ENCODE measurements at places on chromosomes 2 and 18. TPM values are rescaled to one million over a fixed set of nuclear protein-coding genes. Genes with fewer than 3 reads are reported as not detected.

DNA sequence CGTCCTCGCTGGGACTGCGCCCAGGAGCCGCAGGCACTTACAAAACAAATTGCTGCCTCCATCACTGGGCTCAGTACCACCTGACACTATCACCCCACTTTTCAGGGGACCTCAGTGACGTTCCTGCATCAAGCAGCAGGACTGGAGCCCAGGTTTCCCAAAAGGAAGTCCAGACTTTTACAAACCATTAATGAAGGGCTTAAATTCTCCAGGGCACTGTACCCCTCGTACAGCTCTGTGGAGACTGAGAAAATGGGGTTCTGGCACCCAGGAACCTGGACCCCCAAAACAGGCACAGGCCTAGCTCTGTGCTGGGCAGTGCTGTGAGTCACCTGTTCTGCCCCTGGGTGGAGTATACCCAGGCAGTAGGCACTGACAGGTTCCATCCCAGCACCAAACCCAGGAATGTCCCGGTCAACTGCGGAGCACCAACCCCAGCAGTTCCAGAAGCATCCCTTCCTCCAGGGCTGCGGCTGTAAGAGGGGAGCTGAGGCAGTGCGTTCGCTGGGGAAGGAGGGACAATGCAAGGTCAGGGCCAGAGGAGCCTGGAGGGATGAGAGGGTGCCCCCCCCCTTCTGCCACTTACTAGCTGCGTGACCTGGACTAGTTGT is 24.6 kb upstream of the NOTO start:
- no peak for DNase-seq
- no peaks in the 10 kb centered on the region for H3K36me3 ChIP-seq
- H3K4me3 ChIP-seq: peak overlapping the region; percentile 58
- no peak overlapping the region for H3K27ac ChIP-seq

RGPD5 gene
- 37.1 TPM for total RNA-seq

- no peak overlapping the region for H3K4me3 ChIP-seq
- H3K27ac ChIP-seq: no peak overlapping the region
- no peak for DNase-seq
- no peaks in the 10 kb centered on the region for H3K4me1 ChIP-seq
Observed at GRCh38 chr18:77140439-77141109, 8.0 kb upstream of the MBP start.

GRCh38 chr2:30398084-30398873 is 48.8 kb upstream of the LCLAT1 start:
- DNase-seq: no peak
- no peaks in the 10 kb centered on the region for H3K4me1 ChIP-seq
- H3K4me3 ChIP-seq: no peak overlapping the region
- H3K27ac ChIP-seq: no peak overlapping the region

DNA sequence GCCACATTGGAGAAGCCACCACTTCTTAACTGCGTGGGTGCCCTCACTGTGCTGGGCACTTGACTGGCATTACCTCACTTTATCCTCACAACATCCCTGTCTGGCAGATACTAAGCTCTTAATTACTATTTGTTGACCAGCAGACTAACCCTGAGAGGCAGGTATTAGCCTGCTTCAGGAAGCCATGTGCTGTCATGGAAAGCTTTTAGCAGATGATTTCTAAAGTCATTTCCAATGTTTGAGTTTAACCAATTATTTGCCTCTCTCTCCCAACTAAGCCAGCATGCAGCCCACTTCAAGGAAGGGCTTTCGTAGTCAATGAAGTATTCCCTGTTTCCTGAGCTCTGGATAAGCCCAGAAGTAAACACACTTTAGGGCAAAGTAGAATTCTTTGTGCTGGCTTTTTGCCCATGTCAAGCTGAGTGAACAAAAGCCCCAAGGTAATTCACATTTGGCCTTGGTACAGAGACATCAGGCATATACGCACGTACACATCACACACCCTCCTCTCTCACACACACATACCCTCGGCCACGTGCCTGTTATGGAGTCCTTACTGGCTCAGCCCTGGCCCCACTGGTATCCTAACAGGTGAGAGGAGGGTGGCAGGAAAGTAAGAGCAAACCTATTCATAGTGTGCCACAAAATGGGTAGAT is 108.6 kb downstream of the C1D start:
- no peaks in the 10 kb centered on the region for H3K4me1 ChIP-seq
- DNase-seq: no peak
- no peaks in the 10 kb centered on the region for H3K36me3 ChIP-seq
- H3K27me3 ChIP-seq: no peaks in the 10 kb centered on the region
- no peak overlapping the region for H3K27ac ChIP-seq

CCDC102B gene
- 0.91 TPM for total RNA-seq

DNA sequence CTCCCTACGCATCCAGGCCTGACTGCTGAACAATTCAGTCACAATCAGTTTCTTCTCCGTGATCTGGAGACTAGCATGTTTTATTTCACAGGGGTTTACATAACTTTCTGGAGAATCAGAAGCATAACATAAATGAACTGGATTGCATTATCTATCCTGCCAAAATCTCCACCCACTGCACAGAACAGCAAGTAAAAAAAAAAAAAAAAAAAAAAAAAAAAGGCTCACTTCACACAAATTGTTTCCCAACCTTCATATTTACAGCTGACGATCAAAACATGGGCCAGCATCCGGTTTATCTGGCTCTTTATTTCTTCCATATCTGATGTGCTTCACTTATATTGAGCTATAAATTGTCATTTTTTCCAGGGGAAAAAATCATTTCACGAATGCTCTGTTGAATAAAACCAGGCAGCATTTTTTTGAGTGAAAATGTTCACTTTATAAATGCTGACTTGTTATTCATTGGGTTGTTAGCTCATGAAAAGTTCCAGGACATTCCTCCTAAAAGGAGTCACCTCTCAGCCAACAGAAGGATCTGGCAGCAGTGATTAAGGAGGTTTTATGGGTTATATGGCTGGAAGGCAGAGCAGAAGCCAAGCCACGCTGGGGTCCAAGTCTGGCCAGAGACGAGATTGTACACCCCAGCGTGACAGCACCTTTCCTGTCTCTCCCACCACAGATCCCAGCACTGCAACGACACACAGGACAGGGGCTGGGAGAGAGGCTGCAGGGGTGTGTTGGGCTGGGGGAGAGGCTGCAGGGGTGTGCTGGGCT is 51.2 kb upstream of the GLI2 start:
- H3K36me3 ChIP-seq: no peaks in the 10 kb centered on the region
- no peaks in the 10 kb centered on the region for H3K27me3 ChIP-seq
- H3K27ac ChIP-seq: no peak overlapping the region

GRCh38 chr2:237062585-237062984 is 23.1 kb upstream of the COPS8 start:
- H3K4me3 ChIP-seq: no peak overlapping the region
- peak; percentile 50 for DNase-seq
- peaks cover 37% of the 10 kb centered on the region for H3K4me1 ChIP-seq
- 0 out of 2 replicates have a peak overlapping the region, but pooled peaks have one; percentile 2 for H3K27ac ChIP-seq
- H3K27me3 ChIP-seq: no peaks in the 10 kb centered on the region

GRCh38 chr18:79556829-79557585 is 122.6 kb upstream of the CTDP1 start:
- no peaks in the 10 kb centered on the region for H3K36me3 ChIP-seq
- H3K4me3 ChIP-seq: no peak overlapping the region
- no peaks in the 10 kb centered on the region for H3K4me1 ChIP-seq
- no peaks in the 10 kb centered on the region for H3K27me3 ChIP-seq
- no peak overlapping the region for H3K27ac ChIP-seq

- H3K27ac ChIP-seq: no peak overlapping the region
- peaks cover 7% of the 10 kb centered on the region for H3K4me1 ChIP-seq
- H3K36me3 ChIP-seq: no peaks in the 10 kb centered on the region
- no peaks in the 10 kb centered on the region for H3K27me3 ChIP-seq
Observed at GRCh38 chr2:168804214-168804613, 1.8 kb downstream of the NOSTRIN start.

ASIC4 gene
- 0.46 TPM for total RNA-seq

DNA sequence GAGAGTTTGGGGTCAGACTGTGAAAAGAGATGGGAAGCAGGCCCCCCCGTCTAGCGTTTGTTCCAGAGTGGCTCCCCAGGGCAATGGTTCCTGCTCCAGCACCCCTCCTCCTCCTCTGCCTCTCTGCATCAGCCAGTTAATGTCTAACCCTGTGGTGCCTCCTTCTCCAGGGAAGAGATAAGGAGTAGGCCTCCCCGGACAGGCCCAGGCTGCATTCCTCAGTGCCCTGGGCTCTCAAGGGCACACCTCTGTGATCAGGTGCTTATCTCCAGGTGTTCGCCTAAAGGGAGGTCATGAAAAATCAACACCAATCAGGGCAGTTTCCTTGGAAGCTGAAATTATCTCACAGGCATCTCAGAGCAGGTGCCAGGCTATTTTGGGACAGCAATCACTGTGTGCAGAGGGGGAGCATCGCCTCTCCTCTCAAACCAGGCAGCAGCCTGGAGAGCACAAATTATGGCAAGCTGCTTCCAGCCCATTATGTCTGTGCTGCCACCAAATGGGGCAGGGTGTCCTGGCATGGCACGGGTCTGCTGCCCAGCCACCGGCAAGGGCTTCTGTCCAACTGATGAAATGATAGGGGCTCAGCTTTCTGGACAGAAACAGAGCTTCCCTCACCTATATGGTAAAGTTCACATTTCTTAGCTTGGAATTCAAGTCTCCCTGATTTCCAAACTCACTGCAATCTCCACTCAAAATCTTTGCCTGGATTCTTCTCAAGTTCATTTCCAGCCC is 255.8 kb upstream of the SLC14A2 start:
- H3K4me3 ChIP-seq: no peak overlapping the region
- no peaks in the 10 kb centered on the region for H3K36me3 ChIP-seq
- no peak for DNase-seq
- no peaks in the 10 kb centered on the region for H3K4me1 ChIP-seq
- no peaks in the 10 kb centered on the region for H3K27me3 ChIP-seq

GRCh38 chr18:905307-905947 is 756 bp downstream of the ADCYAP1 start:
- H3K36me3 ChIP-seq: no peaks in the 10 kb centered on the region
- no peaks in the 10 kb centered on the region for H3K27me3 ChIP-seq
- no peak overlapping the region for H3K27ac ChIP-seq
- no peaks in the 10 kb centered on the region for H3K4me1 ChIP-seq
- no peak overlapping the region for H3K4me3 ChIP-seq

DNA sequence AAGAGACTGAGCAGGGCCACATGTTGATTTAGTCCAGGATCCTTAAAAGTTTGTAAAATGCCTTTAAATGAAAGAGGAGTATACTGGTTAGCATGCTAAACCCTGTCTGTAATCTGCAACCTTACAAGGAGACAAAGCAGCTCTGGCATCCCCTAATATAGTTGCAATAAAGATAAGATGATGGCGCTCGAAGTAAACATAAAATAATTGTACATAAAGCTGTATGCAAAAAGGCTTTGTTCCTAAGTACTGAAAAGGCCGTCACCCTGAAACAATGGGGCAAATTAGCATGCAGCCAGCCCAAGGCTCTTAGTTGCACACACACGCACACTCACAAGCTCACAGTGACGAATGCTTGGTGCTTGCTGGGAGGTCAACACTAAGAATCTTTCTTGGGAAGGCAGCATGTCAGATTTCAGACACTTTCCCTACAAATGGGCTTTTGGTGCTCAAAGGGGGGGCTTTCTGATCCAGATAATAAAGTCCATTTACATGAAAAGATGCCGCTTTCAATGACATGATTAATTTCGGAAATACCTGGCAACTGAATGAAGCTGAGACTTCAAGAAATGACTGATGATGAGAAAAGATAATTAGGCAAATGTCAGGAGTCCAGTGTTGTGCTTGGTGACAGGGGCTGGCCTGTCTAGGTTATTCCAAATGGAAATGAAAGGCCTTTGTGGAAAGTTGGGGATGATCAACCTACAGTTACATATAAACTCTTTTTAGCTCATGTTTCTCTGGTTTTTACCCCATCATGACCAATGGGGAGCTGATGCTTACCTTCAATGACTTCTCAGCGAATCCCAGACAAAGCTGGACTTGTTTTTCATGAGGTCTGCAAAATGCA is 370.3 kb downstream of the MEIS1 start:
- no peaks in the 10 kb centered on the region for H3K36me3 ChIP-seq
- H3K27ac ChIP-seq: no peak overlapping the region
- H3K27me3 ChIP-seq: peaks cover 14% of the 10 kb centered on the region
- DNase-seq: no peak
- no peak overlapping the region for H3K4me3 ChIP-seq

CGREF1 gene
- not detected for total RNA-seq

TMEM17 gene
- 0.51 TPM for total RNA-seq

MAP3K19 gene
- not detected for total RNA-seq

IL18RAP gene
- not detected for total RNA-seq

DNA sequence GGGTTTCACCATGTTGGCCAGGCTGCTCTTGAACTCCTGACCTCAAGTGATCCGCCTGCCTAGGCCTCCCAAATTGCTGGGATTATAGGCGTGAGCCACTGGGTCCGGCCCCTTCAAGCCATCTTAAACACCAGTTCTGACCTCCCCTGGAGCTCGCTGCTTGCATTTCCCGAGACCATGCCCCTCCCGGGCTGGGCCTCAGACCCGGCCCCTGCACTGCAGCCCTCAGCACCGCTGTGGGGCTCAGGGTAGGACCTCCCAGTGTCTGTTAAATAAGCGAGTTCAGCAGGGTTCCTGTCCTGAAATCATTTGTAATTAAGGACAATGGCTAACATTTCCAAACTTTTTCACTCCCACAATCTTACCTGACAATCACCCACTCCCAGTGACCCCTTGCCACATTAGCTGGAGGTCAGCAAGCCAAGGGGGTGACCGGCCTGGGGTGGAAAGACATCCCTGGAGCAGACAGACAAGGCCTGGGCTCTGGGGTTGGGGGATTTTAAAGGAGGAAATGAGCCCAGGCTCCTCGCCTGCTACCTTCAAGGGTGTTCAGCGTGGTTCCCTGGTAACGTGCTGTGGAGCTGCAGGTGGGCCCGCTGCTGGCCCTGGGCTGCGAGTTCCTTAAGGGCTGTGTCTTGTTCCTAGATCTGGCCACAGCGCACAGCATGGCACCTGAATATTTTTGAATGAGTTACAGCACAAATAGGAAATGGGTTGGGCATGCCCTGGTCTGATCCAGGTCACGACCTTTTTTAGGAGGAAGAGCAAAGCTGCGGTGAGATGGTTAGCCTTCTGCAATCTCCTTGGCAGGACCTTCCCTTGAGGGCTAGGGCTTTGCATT is 15.1 kb downstream of the CYS1 start:
- no peak overlapping the region for H3K4me3 ChIP-seq
- no peak for DNase-seq
- H3K4me1 ChIP-seq: peaks cover 9% of the 10 kb centered on the region

GRCh38 chr18:21164548-21165095 is 53.0 kb upstream of the ROCK1 start:
- no peak for DNase-seq
- H3K4me3 ChIP-seq: no peak overlapping the region
- no peaks in the 10 kb centered on the region for H3K36me3 ChIP-seq
- no peaks in the 10 kb centered on the region for H3K27me3 ChIP-seq
- H3K27ac ChIP-seq: no peak overlapping the region

- peak; percentile 24 for DNase-seq
- H3K27ac ChIP-seq: peak overlapping the region; percentile 15
Observed at GRCh38 chr2:203484266-203485112, 50.6 kb downstream of the RAPH1 start.

DNA sequence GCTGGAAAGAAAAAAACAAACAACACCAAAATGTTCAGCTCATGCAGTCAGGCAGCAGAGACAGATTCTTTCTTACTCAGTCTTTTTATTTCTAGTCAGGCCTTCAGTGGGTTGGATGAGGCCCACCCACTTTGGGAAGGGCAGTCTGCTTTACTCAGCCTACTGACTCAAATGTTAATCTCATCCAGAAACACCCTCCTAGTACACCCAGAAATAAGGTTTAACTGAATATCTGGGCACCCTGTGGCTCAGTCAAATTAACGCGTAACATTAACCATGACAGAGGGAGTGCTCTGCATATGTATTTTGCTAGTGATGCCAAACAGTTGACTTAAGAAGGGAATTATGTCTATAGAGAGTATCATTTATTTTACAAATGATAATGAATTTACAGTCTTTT is 401.6 kb downstream of the PARD3B start:
- H3K4me1 ChIP-seq: peaks cover 2% of the 10 kb centered on the region
- H3K36me3 ChIP-seq: no peaks in the 10 kb centered on the region
- H3K27ac ChIP-seq: no peak overlapping the region
- no peak overlapping the region for H3K4me3 ChIP-seq
- DNase-seq: no peak
- no peaks in the 10 kb centered on the region for H3K27me3 ChIP-seq

SLC14A1 gene
- not detected for total RNA-seq

AMER3 gene
- total RNA-seq: not detected

Data from SJCRH30 (cell line).